ENCODE measurements at places on chromosomes 1 and 21.

- H3K4me3 ChIP-seq, result no peak overlapping the region
- DNase-seq, result no peak
- peaks cover 21% of the 10 kb centered on the region for H3K27me3 ChIP-seq
- H3K27ac ChIP-seq, result no peak overlapping the region
- no peaks in the 10 kb centered on the region for H3K4me1 ChIP-seq
Measured at GRCh38 chr1:151820940-151821339, 10.7 kb downstream of the RORC start.

GRCh38 chr1:183147735-183148134 lies 38.3 kb upstream of the LAMC2 start:
- no peak for DNase-seq
- H3K27ac ChIP-seq, result peak overlapping the region; percentile 66
- H3K4me3 ChIP-seq, result no peak overlapping the region
- H3K36me3 ChIP-seq, result no peaks in the 10 kb centered on the region
- no peaks in the 10 kb centered on the region for H3K27me3 ChIP-seq
- H3K4me1 ChIP-seq, result peaks cover 42% of the 10 kb centered on the region

GRCh38 chr1:25651824-25652741 lies 35.5 kb downstream of the MAN1C1 start:
- H3K36me3 ChIP-seq, result no peaks in the 10 kb centered on the region
- DNase-seq, result peak; percentile 82
- peaks cover 57% of the 10 kb centered on the region for H3K4me1 ChIP-seq
- H3K4me3 ChIP-seq, result no peak overlapping the region

DNA sequence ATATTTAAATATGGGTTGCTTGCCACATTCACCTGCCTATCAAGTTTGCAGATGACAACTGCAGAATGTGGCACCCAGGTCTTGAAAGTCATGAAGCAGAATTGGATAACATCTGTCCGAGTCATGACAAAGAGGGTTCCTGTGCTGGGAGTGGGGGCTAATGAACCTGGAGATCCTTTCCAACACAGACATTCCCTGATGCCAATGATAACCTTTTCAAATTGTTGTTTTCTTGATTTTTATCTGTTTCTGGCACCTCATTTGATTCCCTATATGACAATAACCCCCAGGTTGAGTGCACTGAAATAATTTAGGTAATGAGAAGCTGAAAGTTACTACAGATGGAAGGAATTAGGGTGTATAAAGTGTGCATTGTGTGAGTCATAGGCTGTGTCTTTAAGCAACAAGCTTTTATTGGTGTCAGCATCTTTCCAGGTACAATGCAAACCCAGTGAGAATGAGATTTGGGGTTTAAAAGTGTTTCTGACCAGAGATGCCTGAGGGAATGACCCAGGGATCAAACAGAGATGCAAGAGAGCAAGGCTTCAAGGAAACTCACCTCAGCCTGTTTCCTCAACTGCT lies 32.0 kb upstream of the IL10 start:
- no peak for DNase-seq
- no peak overlapping the region for H3K4me3 ChIP-seq
- no peak overlapping the region for H3K27ac ChIP-seq
- no peaks in the 10 kb centered on the region for H3K27me3 ChIP-seq
- no peaks in the 10 kb centered on the region for H3K36me3 ChIP-seq

- H3K27ac ChIP-seq, result no peak within 1 kb of the TSS
- H3K27me3 ChIP-seq, result no peaks in the 10 kb centered on the region
- H3K4me1 ChIP-seq, result no peaks in the 10 kb centered on the region
- no peak for DNase-seq
- no peak within 1 kb of the TSS for H3K4me3 ChIP-seq
Measured at GRCh38 chr1:170145770-170146676, at the start of gene NTMT2. Gene NTMT2 (plus strand): TSS chr1:170145959. CDS start chr1:170146108, 149 bp downstream.

GRCh38 chr1:30405631-30406212 lies 317.7 kb downstream of the MATN1 start:
- no peaks in the 10 kb centered on the region for H3K27me3 ChIP-seq
- DNase-seq, result peak; percentile 24
- no peaks in the 10 kb centered on the region for H3K36me3 ChIP-seq
- H3K4me1 ChIP-seq, result no peaks in the 10 kb centered on the region

- peaks cover 40% of the 10 kb centered on the region for H3K36me3 ChIP-seq
- no peak overlapping the region for H3K27ac ChIP-seq
Measured at GRCh38 chr21:34514576-34515115, 2.6 kb upstream of the KCNE1 start.

GRCh38 chr1:231478811-231479210 lies 49.7 kb upstream of the TSNAX start:
- no peaks in the 10 kb centered on the region for H3K4me1 ChIP-seq
- H3K36me3 ChIP-seq, result no peaks in the 10 kb centered on the region
- no peak overlapping the region for H3K27ac ChIP-seq
- no peak for DNase-seq
- no peak overlapping the region for H3K4me3 ChIP-seq

DNA sequence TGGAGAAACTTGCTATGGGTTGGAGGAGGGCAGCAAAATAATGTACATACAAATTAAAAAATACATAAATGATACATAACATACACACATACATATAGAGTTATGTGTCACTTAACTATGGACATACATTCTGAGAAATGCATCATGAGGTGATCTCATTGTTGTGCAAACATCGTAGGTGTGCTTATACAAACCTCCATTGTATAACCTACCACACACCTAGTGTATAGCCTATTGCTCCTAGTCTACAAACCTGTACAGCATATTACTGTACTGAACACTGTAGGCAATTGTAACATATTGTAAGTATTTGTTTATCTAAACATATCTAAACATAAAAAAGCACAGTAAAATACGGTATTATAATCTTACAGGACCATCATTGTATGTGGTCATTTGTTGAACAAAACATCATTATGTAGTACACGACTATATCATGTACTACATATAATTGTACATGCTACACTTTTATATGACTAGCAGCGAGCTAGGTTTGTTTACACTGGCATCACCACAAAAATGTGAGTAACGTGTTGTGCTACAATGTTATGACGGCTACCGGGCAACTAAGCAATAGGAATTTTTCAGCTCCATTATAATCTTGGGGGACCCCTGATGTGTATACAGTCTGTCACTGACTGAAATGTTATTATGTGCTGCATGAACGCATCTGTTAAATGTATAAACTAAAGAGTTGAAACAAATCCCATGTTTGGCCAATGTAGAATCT lies 35.5 kb downstream of the ITGB3BP start:
- H3K4me1 ChIP-seq, result peaks cover 22% of the 10 kb centered on the region
- no peak for DNase-seq
- no peaks in the 10 kb centered on the region for H3K36me3 ChIP-seq
- H3K27ac ChIP-seq, result peak overlapping the region; percentile 46
- H3K27me3 ChIP-seq, result no peaks in the 10 kb centered on the region

Measured in esophagus muscularis mucosa (tissue), 4 donors.